ENCODE measurements at places on chromosomes 11 and 22.

- DNase-seq = no peak
Observed at GRCh38 chr11:12243911-12244550, 133.3 kb upstream of the PARVA start.

DNA sequence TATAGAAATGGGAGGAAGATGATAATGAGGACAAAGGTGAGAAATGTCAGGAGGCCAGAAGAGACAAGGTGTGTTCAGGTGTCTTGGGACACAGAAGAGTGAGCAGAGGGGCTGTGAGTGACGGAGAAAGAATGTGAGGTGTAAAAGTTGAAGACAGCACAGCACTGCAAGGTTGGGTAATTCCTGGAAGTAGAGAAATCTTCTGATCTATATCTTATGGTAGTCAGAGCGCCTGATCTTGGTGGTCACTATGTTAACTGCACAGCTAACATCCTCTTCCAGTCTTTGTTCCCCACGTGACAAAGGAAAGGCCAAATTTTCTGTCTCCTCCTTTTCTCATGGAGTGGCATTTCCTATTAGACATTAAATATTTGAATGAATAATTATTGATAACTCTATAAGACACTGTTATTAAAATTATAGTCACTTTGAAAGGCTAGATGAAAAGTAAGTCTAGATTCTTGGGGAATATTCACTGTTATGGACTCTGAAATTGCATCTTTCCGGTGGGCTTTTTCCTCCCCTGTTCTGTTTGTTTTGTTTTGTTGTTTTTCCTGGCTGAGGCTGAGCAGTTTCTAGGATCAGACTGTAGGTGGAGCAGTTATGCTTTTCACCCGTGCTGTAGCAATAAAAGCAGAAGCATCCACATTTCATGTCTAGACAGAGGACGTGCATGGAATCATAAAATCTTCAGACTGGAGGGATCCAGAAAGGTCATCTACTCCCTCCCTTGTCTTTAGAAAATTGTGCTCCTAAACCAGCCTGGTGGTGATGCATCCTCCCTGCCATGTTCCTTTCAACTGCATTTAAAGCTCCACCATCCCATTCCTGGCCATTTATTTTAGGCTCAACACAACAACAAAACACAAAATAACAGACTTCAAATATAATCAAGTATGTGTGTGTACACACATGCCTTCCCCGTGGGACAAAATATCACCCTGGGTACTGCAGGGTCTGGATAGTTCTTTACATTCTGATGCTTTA is 26.6 kb downstream of the SC5D start:
- peak; percentile 15 for DNase-seq

GRCh38 chr11:30585892-30586250 is 282 bp downstream of the MPPED2 start:
- no peak for DNase-seq

GRCh38 chr11:19679952-19680828 is 32.4 kb upstream of the NAV2 start:
- peak; percentile 81 for DNase-seq

DNA sequence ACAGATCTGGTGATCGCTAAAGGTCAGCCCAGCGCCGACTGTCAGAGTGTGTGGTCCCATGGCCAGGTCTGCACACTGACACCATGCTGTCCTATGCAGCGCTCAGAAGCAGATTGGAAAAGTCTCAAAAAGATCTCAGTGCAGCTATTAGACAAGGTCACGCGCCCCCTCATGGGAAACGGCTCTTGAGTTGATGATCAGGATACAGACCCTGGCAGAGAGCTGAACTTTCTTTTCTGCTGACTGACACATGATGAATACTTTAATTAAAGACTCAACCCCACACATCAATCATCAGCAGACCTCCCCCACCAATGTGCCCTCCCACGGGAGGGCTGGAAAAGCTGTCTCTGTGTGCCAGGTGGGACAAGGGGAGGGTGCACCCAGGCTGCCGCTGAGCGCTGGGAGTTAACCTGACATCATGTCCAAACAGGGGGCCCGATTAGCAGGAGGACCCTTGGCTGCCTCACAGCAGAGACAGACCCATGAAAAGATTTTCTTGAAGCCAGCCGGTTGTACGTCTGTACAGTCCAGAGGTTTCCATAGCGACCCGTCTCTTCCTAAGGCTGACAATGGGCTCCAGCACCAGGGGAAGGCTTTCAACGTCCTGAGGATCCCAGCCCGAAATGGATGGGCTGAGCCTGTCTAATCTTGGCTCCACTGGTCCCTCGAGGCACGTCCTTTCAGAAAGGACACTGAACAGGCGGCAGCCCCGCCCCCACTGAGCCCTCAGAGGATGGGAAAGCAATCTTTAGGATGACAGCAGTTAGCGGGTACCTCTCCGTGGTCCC is 26.9 kb downstream of the RASD2 start:
- no peak for DNase-seq

DNA sequence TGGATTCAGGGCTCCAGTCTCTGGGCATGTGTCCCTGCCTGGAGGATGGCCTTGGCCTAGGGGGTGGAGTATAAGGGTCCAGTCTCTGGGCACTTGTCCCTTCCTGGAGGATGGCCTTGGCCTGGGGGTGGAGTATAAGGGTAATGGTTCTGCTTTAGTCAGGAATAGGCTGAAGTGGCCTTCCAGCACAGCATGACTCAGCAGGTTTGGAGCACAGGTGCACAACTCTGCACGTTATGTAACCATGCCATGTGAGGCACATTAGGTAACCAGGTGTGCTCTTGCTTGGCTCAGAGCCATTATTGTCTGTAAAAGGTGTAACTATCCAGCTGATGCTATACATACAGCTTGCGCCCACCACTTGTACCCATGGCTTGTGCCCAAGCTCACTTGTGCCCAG is 48.4 kb upstream of the POLD3 start:
- DNase-seq = no peak

GRCh38 chr11:10640308-10640707 is 53.2 kb downstream of the IRAG1 start:
- DNase-seq = no peak

DNA sequence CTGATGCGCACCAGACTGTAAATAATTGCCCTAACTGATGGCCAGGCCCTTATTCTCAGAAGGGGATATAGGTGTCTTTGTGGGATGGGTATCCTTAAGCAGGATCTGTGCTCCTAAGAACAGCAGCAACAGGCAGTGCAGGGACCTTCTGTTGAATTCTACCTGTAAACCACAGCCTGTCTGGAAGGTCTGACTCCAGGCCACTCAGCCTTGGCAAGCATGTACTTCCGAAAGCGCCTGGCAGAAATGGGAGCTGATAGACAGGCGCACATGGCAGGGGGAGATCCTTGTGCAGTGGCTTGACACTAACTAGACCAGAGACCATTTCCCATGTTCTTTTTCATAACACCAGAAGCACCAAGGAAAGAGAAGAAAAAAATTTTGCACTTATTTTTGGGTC is 59.0 kb downstream of the C22orf31 start:
- no peak for DNase-seq

DNA sequence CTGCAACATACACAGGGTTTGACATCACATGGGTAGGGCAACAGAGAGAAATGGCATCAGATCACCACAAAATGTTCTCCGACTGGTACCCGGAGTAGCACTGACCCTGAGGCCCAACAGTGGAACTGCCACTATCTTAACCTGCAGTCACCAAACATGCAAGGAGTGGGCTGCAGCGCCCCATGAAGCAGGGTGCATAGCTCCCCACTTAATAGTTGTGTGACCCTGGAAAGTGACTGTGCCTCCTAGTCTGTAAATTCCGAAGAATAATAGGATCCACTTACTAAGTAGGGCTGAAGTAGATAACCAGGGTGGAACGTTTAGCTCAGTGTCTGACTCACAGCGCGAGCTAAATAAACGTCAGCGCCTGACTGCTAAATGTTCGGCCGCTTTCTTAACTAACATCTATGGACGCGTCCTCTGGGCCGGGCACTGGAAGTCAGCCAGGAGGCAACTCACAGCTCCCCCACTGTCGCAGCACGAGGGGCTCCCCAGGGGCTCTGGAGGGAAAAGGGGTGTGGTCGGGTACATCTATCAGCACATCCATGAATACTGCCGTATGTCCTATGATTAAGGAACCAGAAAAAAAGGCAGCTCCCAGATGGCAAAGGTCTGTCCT is 777 bp downstream of the LTO1 start:
- DNase-seq = peak; percentile 76

- no peak for DNase-seq
Observed at GRCh38 chr11:112583261-112583893, 322.7 kb upstream of the PLET1 start.

DNA sequence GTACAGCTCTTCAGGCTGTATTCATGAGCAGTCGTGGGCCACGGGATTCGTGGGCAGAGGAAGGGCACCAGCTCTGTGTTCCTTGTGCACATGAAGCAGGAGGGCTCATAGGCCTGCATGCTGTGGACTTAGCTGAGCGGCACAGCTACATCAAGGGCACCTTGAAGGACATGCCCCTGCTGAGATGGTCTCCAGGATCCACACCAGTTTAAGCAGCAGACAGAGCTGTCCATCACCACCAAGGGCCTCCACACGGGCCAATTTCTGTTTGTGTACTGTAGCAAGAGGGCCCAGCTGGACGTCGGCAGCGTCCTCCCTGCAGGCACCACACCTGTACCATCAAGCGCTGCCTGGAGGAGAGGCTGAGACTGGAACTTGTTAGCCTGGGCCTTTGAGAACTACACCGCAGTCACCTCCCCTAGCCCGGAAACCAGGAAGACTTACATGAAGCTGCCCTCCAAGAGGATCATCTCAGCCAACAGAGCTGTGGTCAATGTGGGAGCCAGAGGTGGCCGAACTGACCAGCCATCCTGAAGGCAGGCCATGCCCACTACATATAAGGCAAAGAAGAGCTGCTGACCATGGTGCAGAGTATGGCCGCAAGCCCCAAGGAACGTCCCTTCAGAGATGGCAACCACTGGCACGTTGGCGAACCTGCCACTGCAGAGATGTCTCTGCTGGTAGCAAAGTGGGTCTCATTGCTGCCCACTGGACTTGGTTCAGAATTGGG is 32.7 kb upstream of the GNB1L start:
- DNase-seq = no peak

DNA sequence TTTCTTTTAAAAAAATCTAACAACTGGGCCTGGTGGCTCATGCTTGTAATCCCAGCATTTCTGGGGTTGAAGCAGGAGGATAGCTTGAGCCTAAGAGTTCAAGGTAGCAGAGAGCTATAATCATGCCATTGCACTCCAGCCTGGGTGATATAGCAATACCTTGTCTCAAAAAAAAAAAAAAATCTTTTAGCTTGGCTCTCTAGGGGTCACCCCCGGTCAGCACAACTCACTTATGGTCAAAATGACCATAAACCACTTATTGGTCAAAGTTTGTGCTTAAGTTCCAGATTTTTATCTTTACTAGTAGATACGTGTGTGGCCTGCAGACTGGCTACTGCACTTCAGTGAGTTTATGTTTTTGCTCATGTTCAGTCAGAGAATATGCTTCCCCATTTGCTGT is 6.3 kb upstream of the SPDYC start:
- DNase-seq = no peak

GRCh38 chr11:1771273-1771672 is 7.5 kb upstream of the CTSD start:
- DNase-seq = no peak

GRCh38 chr22:46125311-46125710 is 25.0 kb upstream of the PPARA start:
- no peak for DNase-seq

DNA sequence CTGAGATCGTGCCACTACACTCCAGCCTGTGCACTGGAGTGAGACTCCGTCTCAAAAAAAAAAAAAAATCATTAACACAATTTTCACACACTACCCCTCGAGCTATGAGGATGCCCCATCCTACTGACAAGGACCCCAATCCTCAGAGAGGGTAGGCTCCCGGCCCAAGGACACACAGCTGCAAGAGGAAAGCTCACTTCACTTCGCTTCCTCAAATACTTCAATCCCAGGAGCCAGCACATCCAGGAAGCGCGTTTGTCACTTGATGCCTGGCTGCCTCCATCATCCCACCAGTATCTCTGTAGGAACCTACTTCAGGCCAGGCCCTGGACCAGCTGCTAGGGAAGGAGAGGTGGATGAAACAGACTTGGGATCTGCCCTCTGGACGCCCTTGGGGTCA is 144.0 kb downstream of the CRYBB2 start:
- no peak for DNase-seq

GRCh38 chr11:65274735-65275682 is 13.2 kb downstream of the POLA2 start:
- DNase-seq = peak; percentile 95

- DNase-seq = no peak
Observed at GRCh38 chr22:45575607-45576272, 73.1 kb downstream of the FBLN1 start.

GRCh38 chr11:131770801-131771200 is 400.4 kb downstream of the NTM start:
- no peak for DNase-seq

Data from non-pigmented ciliary epithelial cell (primary cell).